ENCODE measurements at places on chromosomes 1 and 21. TPM values are rescaled to one million over a fixed set of nuclear protein-coding genes. Genes with fewer than 3 reads are reported as not detected.

Gene ATAD3C
- polyA plus RNA-seq, result 0.83 TPM

Gene NPR1
- 31.3 TPM for polyA plus RNA-seq

GRCh38 chr1:47838562-47839432, 158.4 kb downstream of the TRABD2B start:
- no peak for DNase-seq

- peak; percentile 84 for DNase-seq
Observed at GRCh38 chr1:2381741-2382620, 9.4 kb downstream of the MORN1 start.

GRCh38 chr1:74463333-74463988, 49.0 kb downstream of the LRRC53 start:
- no peak for DNase-seq

Gene BEND5
- polyA plus RNA-seq, result 21.9 TPM
